ENCODE measurements at places on chromosomes 4 and X. TPM values are rescaled to one million over a fixed set of nuclear protein-coding genes. Genes with fewer than 3 reads are reported as not detected.

DNA sequence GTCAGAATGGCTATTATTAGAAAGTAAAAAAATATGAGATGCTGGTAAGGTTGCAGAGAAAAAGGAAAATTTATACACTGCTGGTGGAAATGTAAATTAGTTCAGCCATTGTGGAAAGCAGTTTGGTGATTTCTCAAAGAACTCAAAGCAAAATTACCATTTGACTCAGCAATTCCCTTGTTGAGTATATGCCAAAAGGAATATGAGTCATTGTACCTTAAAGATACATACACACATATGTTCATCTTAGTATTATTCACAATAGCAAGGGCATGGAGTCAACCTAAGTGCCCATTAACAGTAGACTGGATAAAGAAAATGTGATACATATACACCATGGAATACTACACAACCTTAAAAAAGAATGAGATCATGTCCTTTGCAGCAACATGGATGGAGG is 148.2 kb downstream of the COMMD8 start:
- no peak overlapping the region for H3K27ac ChIP-seq
- DNase-seq: peak; percentile 10
- H3K4me3 ChIP-seq: no peak overlapping the region
- no peaks in the 10 kb centered on the region for H3K27me3 ChIP-seq
- H3K36me3 ChIP-seq: no peaks in the 10 kb centered on the region

GRCh38 chr4:4316150-4316495 is 26.1 kb downstream of the ZBTB49 start:
- no peaks in the 10 kb centered on the region for H3K27me3 ChIP-seq
- peaks cover 25% of the 10 kb centered on the region for H3K36me3 ChIP-seq
- no peak overlapping the region for H3K4me3 ChIP-seq
- DNase-seq: no peak
- H3K4me1 ChIP-seq: no peaks in the 10 kb centered on the region

Gene CACNA1F
- total RNA-seq: not detected

Gene ALB
- not detected for total RNA-seq

- no peaks in the 10 kb centered on the region for H3K27me3 ChIP-seq
- no peaks in the 10 kb centered on the region for H3K36me3 ChIP-seq
Observed at GRCh38 chrX:8738588-8739189, 6.8 kb upstream of the ANOS1 start.

- H3K27me3 ChIP-seq: no peaks in the 10 kb centered on the region
- H3K4me1 ChIP-seq: no peaks in the 10 kb centered on the region
- no peak overlapping the region for H3K4me3 ChIP-seq
- H3K36me3 ChIP-seq: no peaks in the 10 kb centered on the region
- no peak for DNase-seq
- H3K27ac ChIP-seq: no peak overlapping the region
Observed at GRCh38 chr4:72358483-72358882, 210.5 kb downstream of the ADAMTS3 start.

Gene GC
- not detected for total RNA-seq

- no peak overlapping the region for H3K4me3 ChIP-seq
- H3K27me3 ChIP-seq: no peaks in the 10 kb centered on the region
- no peaks in the 10 kb centered on the region for H3K36me3 ChIP-seq
- no peak overlapping the region for H3K27ac ChIP-seq
- H3K4me1 ChIP-seq: no peaks in the 10 kb centered on the region
- DNase-seq: peak; percentile 10
Observed at GRCh38 chr4:111546881-111547280, 598.4 kb upstream of the FAM241A start.

DNA sequence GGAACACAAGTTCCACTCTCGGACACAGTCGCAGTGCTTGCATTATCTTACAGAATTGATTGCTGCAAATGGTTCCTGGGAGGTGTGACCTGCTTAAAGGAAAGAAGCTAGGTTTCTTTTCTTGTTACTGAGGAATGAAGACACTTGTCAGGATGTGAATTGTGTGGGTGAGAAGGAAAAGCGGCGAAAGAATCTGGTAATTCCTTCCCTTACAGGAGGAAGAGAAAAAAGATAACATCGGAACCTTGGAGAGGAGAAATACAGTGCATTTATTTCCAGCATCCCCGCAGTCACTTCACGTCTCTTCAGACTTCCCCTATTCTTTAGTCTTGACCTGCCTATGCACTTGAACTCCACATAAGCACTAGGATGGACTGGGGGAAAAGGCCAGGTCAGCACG is 389 bp upstream of the CCSER1 start:
- H3K4me3 ChIP-seq: no peak overlapping the region
- no peak overlapping the region for H3K27ac ChIP-seq
- peaks cover 4% of the 10 kb centered on the region for H3K27me3 ChIP-seq
- H3K36me3 ChIP-seq: no peaks in the 10 kb centered on the region
- H3K4me1 ChIP-seq: peaks cover 13% of the 10 kb centered on the region
- no peak for DNase-seq

- H3K4me1 ChIP-seq: peaks cover 3% of the 10 kb centered on the region
- DNase-seq: no peak
- H3K27me3 ChIP-seq: no peaks in the 10 kb centered on the region
- no peak overlapping the region for H3K4me3 ChIP-seq
- no peaks in the 10 kb centered on the region for H3K36me3 ChIP-seq
- H3K27ac ChIP-seq: no peak overlapping the region
Observed at GRCh38 chrX:154979629-154980028, 42.9 kb downstream of the F8 start.

- no peaks in the 10 kb centered on the region for H3K36me3 ChIP-seq
- peaks cover 4% of the 10 kb centered on the region for H3K27me3 ChIP-seq
- H3K27ac ChIP-seq: no peak overlapping the region
- H3K4me3 ChIP-seq: no peak overlapping the region
- DNase-seq: no peak
Observed at GRCh38 chr4:154617820-154618317, 5.4 kb upstream of the FGG start.

Gene EGF
- total RNA-seq: not detected

Gene HSFX4
- total RNA-seq: not detected

DNA sequence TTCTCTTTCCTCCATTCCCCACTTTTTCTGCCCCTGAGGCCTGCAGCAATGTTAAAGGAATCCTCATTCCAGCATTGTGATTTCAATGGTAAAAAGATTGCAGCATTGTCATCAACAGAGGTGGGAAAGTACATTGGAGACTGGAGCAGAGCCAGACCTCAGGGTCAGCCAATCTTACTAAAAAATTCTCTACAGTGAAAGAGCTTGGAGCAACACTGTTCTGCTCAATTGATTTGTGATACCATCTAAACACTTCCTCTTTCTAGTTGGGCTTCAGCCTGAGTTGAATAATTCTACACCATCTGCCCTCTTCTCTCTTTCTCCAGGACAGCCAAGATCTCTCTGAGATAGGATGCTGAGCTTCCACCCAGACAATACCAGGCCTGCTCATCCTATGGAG is 176.5 kb downstream of the AR start:
- DNase-seq: peak; percentile 41
- H3K4me3 ChIP-seq: no peak overlapping the region
- no peak overlapping the region for H3K27ac ChIP-seq
- H3K27me3 ChIP-seq: no peaks in the 10 kb centered on the region
- no peaks in the 10 kb centered on the region for H3K36me3 ChIP-seq

DNA sequence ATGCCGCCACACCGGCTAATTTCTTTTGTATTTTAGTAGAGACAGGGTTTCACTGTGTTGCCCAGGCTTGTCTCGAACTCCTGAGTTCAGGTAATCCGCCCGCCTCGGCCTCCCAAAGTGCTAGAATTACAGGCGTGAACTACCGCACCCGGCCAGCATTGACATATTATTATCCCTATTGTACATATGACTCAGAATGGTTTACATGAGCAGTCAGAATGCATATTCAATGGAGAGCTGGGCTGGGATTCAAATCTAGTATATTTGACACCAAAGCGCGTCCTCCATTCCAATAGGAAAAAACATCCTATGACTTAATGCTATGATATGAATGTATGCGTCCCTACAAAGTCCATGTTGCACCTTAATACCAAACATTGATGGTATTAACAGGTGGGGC is 281.4 kb downstream of the CAMK2D start:
- no peaks in the 10 kb centered on the region for H3K4me1 ChIP-seq
- H3K27me3 ChIP-seq: no peaks in the 10 kb centered on the region
- no peak overlapping the region for H3K4me3 ChIP-seq
- no peaks in the 10 kb centered on the region for H3K36me3 ChIP-seq

- no peak for DNase-seq
- peaks cover 28% of the 10 kb centered on the region for H3K4me1 ChIP-seq
- H3K36me3 ChIP-seq: no peaks in the 10 kb centered on the region
- no peak overlapping the region for H3K4me3 ChIP-seq
- peak overlapping the region; percentile 49 for H3K27ac ChIP-seq
Observed at GRCh38 chrX:120735966-120736365, 106.1 kb upstream of the C1GALT1C1 start.

DNA sequence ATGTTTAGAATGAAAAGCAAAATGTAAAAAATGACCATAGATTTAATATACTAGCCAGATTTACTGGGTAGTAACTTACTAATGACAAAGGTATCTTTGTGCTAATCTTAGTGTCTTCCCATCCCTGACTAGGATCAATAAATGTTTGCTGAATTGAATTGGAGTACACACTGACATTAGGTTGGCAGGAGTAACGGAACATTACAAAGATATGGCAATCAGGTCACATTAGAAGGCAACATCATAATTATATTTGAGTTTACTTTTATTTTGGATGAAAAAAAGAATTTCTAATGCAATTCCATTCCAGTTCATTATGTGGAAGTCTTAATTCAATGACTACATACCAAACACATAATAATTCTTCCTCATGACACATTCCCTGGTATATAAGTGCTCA is 77.8 kb downstream of the MID1 start:
- no peaks in the 10 kb centered on the region for H3K4me1 ChIP-seq
- no peak for DNase-seq
- no peak overlapping the region for H3K4me3 ChIP-seq

DNA sequence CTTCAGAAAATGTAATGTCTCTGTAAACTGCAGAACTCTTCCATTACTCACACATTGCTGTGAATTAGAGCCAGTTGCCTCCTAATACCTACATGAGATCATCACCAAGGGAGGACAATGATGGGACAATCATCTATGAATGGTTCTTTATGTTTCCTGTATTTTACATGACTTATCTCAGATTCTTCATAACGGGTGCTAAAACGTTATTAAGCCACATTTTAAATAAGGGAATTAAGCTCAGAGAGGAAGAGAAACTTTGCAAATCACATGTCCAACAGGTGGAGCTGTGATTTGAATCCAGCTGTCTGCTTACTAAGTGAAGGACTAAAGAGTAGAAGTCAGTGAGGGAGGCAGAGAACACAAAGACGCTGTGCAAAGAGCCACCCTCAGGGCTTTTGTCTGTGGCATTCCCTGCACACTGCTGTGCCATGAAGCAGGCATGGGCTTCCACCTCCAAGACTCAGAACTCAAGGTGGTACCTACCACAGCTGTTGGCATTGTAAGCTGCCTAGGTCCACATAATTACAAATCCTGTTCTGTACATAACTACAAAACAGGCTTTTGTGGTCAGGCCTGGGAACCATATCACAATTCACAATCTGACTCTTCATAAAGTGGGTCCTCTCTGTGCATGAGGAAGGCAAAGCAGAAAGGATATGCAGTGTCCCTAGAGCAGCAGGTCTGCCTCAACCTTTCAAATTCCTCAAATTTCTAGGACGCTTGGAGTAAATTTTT is 12.8 kb downstream of the TBC1D9 start:
- peak; percentile 59 for DNase-seq
- H3K4me3 ChIP-seq: no peak overlapping the region
- H3K36me3 ChIP-seq: no peaks in the 10 kb centered on the region

- no peak overlapping the region for H3K4me3 ChIP-seq
- no peaks in the 10 kb centered on the region for H3K36me3 ChIP-seq
- H3K4me1 ChIP-seq: no peaks in the 10 kb centered on the region
- H3K27ac ChIP-seq: no peak overlapping the region
- H3K27me3 ChIP-seq: no peaks in the 10 kb centered on the region
Observed at GRCh38 chr4:134327274-134328122, 125.9 kb upstream of the PABPC4L start.

GRCh38 chr4:143773998-143774895 is 73.8 kb upstream of the FREM3 start:
- H3K27ac ChIP-seq: no peak overlapping the region
- H3K4me3 ChIP-seq: no peak overlapping the region
- H3K27me3 ChIP-seq: no peaks in the 10 kb centered on the region
- H3K4me1 ChIP-seq: no peaks in the 10 kb centered on the region
- no peaks in the 10 kb centered on the region for H3K36me3 ChIP-seq
- peak; percentile 32 for DNase-seq

Gene GCNA
- 2.3 TPM for total RNA-seq

- H3K4me3 ChIP-seq: no peak overlapping the region
- H3K27me3 ChIP-seq: no peaks in the 10 kb centered on the region
- H3K4me1 ChIP-seq: no peaks in the 10 kb centered on the region
Observed at GRCh38 chr4:6182376-6183280, 17.7 kb downstream of the JAKMIP1 start.

- no peak overlapping the region for H3K4me3 ChIP-seq
- H3K4me1 ChIP-seq: no peaks in the 10 kb centered on the region
- H3K27ac ChIP-seq: no peak overlapping the region
Observed at GRCh38 chr4:178306565-178306964, 864.3 kb upstream of the AGA start.

DNA sequence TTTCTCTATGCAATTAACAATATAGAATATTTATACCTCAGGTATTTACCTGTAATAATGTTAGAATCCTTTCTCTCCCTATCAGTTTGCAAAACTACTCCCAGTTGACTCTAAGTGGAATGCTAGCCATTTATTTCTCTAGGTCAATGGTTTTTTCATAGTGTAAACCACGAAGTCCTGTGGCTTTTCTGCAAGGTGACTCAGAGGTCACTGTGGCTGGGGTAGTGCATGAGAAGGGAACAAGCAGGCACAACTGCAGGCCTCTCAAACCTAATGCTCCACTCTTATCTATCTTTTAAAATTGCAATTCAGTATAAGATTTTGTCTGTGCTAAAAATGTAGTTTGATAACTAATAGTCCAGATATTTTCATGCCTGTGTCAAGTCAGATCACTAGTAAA is 159.4 kb downstream of the ANTXR2 start:
- no peaks in the 10 kb centered on the region for H3K27me3 ChIP-seq
- no peak for DNase-seq
- H3K4me1 ChIP-seq: no peaks in the 10 kb centered on the region

Gene DNAJB14
- total RNA-seq: 56.7 TPM

Gene CNGA1
- total RNA-seq: not detected

Gene FAM9B
- total RNA-seq: not detected

- H3K4me1 ChIP-seq: no peaks in the 10 kb centered on the region
- no peak for DNase-seq
- H3K27me3 ChIP-seq: no peaks in the 10 kb centered on the region
- H3K27ac ChIP-seq: no peak overlapping the region
- H3K4me3 ChIP-seq: no peak overlapping the region
Observed at GRCh38 chr4:118012142-118012541, 22.1 kb upstream of the NDST3 start.

GRCh38 chrX:71622576-71623450 is 4.5 kb upstream of the CXCR3 start:
- DNase-seq: peak; percentile 67
- H3K27me3 ChIP-seq: no peaks in the 10 kb centered on the region
- H3K4me1 ChIP-seq: peaks cover 11% of the 10 kb centered on the region

DNA sequence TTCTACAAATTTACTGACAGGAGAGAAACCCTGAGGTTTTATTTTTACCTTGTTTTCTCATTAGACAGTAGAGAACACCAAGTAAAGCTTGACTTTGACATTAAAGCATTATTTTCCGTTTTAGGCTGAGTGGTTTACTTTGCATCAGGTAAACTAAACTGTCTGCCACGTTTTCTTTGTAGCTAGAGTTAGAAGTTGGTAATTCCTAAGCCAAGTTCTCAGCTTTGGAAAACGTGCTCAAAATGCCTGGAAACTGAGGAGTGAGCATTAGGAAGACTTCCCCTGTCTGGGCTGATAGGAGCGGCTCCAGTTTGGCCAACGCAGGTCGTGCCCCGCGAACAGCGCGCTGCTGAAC is 819 bp downstream of the PDLIM3 start:
- no peaks in the 10 kb centered on the region for H3K27me3 ChIP-seq
- no peak overlapping the region for H3K27ac ChIP-seq
- peaks cover 10% of the 10 kb centered on the region for H3K4me1 ChIP-seq
- DNase-seq: peak; percentile 42
- no peaks in the 10 kb centered on the region for H3K36me3 ChIP-seq

Gene WDR17
- 0.42 TPM for total RNA-seq
